GM12878 (cell line): ENCODE measurements at places on chromosomes 1 and 21. TPM values are rescaled to one million over a fixed set of nuclear protein-coding genes. Genes with fewer than 3 reads are reported as not detected.

Gene MORC3
- total RNA-seq: 15.8 and 16.2 TPM in 2 replicates

Gene NRDC
- 101 and 106 TPM in 2 replicates for total RNA-seq

Gene POGK
- total RNA-seq: 34.6 and 37.3 TPM in 2 replicates

DNA sequence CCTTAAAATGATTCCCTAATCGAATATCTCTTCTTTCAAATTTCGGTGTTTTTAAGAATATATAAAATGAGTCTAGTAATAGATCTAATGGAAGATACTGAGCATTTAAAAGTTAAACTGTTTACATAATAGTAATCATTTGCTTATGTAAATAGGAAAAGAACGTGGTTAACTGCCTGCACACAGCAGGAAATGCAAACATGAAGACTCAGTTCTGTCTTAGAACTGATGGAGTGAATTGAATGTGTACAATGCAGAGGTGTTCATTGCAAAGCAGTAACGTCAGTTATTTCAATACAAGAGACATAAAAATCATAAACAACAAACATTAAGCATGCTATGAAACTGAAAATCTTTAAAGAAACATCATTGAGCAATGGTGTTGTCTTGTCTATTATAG lies 359.4 kb upstream of the ADAMTS5 start:
- no peak for DNase-seq

- DNase-seq: no peak
Observed at GRCh38 chr1:109208394-109208793, 5.3 kb upstream of the SARS1 start.

- DNase-seq: no peak
Observed at GRCh38 chr1:86239894-86240293, 83.3 kb upstream of the COL24A1 start.

DNA sequence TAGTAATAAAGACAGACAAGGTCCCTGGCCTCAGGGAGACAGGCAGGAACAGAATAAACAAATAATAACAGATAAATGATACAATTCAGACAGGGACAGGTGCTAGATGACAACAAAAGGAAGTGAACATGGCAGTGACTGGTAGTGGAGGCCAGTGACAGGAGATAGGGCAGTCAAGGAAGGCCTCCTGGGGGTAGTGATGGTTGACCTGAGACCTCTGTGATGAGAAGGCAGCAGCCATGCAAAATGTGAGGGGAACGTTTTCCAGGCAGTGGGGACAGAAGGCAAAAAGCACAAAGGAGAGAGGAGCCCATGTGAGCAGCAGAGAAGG lies 18.5 kb downstream of the OPTC start:
- DNase-seq: no peak

DNA sequence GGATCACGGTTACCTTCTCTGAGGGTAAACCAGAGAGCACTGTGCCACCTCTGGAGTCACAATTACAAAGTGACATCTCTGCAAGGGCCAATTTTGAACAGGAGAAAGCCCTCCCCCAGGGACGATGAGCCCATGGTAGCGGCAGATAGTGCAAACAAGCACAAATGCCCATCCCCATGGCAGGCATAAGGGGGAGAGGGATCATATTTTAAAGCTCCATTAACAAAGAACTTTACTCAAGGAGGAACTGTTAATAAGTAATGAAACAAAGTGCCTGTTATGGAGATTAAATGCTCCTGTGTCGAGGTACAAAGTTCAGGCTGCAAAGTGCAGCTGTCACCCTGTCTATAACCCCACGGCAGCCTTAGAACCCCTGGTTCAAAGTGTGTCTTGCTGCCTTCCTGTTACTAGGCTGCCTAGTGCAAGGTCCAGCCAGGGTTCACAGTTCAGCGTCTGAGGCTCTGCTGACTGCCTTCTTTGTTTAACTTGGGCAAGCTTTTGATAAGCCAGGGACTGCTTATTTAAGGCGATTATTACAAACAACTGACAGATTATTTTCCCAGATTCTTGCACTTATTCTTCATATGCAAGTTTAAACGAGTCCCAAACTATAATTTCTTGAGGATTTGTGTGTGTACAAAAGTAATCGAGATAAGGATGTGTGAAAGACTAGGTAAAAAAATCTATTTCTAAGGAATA lies 75.7 kb upstream of the NRIP1 start:
- DNase-seq: no peak

DNA sequence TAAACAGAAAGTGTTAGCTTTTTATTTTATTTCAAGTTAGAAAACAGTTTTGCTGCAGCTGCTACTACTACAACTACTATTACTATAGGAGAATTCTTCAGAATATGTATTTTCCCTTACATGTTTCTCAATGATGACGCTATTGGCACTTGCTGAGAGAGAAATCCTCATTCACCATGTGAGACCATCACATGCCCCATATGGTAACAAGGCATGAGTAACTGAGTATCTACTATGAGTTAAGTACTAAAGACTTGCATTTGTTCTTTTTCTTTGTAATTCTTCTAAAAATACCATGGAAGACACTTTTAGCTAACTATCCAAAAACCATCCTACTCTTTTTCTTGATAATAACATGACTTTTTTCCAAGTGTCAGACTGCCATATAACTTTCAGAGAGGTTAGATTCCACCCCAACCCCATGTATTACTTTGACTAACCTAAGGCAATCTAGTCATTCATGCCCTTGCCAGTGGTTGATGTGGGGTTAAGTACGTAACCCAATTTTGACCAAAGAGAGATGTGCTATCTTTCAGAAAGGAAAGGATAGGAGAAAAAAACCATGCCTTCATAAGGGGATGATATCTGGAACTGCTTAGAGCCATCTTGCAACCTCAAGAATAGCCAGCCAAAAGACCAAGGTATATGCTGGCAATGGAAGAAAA lies 42.9 kb downstream of the COP1 start:
- no peak for DNase-seq

GRCh38 chr1:64572222-64572900 lies 102.4 kb downstream of the CACHD1 start:
- no peak for DNase-seq

DNA sequence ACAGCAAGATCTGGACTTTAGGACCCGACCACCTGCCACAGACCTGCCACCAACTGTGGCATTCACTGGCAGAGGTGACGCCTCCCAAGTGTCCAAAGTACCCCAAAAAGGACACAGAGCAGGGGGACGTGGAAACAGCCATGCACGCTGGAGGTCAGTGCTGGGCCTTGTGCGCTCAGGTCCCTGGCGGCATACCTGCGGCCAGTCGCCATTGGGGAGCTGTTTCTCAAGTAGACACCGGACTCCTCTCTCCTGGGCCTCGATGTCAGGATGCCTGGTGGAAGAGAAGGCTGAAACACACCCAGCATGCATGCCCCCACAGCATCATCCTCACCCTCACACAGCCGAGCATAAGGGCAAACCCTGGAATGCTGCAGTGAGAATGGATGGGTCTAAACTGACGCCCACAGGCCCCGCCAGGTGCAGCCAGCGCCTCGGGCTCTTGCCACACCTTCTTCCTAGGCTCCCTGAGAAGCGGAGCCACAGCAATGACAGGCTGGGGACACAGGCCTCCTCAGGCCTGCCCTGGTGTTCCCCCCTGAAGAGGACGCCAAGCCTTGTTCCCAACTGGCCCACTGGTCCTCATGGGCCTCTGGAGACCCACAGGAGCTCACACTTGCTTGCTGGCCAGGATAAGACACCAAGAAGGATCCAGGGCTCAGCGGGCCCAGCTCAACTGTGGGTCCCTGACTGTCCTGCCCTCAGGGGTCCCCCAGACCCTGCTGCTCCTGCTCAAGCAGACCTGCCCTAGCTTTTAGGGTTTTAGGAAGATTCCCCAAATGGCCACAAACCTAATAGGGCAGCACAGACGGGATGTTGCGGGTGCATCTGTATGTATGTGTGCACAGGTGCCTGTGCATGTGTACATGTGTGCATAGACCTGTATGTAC lies 7.7 kb upstream of the SPATC1L start:
- no peak for DNase-seq
